ENCODE measurements at places on chromosomes 7 and 10. TPM values are rescaled to one million over a fixed set of nuclear protein-coding genes. Genes with fewer than 3 reads are reported as not detected.
A peak's percentile ranks its signal among the peaks of the same experiment; 100 is the strongest.

DNA sequence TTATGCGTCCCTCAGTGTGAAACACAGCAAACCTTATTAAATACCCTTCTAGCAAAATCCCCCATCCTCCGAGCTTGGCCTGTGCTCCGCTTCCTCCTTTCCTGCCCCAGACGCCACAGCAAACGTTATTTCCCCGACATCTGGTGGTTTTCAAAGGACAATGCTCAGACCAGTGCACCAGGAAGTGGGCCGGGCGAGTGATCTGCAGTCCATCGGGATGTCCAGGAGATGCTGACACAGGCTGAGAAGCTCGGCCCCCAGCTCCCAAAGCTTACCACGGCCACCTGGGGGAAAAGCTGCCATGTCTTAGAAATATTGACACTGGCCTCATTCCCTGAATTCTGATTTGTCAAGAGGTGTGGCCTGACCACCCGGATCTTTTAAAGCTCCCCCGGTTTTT lies 129.5 kb downstream of the PTPRN2 start:
- H3K27me3 ChIP-seq, result no peaks in the 10 kb centered on the region
- H3K4me1 ChIP-seq, result no peaks in the 10 kb centered on the region
- DNase-seq, result no peak
- H3K27ac ChIP-seq, result no peak overlapping the region

GRCh38 chr7:91235211-91235832 lies 28.9 kb upstream of the FZD1 start:
- H3K27me3 ChIP-seq, result no peaks in the 10 kb centered on the region
- no peak overlapping the region for H3K27ac ChIP-seq
- peaks cover 13% of the 10 kb centered on the region for H3K4me1 ChIP-seq
- H3K4me3 ChIP-seq, result no peak overlapping the region
- no peak for DNase-seq
- H3K36me3 ChIP-seq, result no peaks in the 10 kb centered on the region

GRCh38 chr10:68253346-68253745 lies 21.4 kb upstream of the ATOH7 start:
- H3K4me1 ChIP-seq, result no peaks in the 10 kb centered on the region
- no peak overlapping the region for H3K27ac ChIP-seq
- H3K4me3 ChIP-seq, result no peak overlapping the region
- H3K27me3 ChIP-seq, result no peaks in the 10 kb centered on the region

DNA sequence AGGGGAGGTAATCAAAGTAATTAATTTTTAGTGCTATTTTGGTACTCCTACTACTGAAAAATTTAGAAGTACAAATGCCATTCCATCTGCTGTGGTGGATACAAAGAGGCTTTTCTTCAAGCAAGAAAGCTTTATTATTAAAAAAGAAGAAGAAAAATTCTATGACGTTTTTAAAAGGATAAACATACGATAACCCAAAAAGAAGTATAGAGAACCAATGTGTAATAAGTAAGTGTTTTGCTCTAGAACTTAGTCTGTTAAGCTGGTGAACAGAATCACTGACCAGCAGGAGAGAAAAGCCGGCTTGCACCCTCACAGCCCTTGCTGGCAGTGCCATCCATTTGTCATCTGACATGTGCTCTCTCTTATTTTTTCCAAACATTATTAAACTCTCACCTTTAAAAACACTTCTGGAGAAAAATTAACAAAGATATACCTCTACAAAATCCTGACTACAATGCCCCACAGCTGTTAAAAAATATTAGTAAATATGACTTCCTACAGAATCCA lies 81.5 kb downstream of the SRPK2 start:
- no peaks in the 10 kb centered on the region for H3K36me3 ChIP-seq
- no peak overlapping the region for H3K27ac ChIP-seq
- H3K4me3 ChIP-seq, result no peak overlapping the region

DNA sequence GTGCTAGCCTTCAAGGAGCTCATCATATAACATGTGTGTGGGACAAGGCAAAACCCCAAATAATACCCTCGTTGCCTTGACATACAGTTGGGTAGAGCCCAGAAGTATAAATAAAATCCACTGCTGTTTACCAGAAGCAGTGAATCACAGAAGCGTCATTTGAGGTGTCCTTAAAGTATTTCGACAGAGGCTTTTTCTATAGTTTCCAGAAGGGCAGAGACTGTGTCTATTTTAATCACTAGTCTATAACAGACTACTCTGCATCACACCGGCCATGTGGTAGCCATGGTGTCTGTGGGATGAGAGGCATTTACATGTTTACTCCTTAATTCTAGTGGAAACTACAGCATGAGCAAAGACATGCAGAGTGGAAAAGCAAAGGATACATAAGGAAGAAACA lies 131.3 kb downstream of the CTTNBP2 start:
- no peaks in the 10 kb centered on the region for H3K4me1 ChIP-seq
- H3K4me3 ChIP-seq, result no peak overlapping the region
- no peaks in the 10 kb centered on the region for H3K27me3 ChIP-seq
- DNase-seq, result no peak

- no peak for DNase-seq
- H3K36me3 ChIP-seq, result no peaks in the 10 kb centered on the region
- no peaks in the 10 kb centered on the region for H3K27me3 ChIP-seq
- H3K4me1 ChIP-seq, result peaks cover 13% of the 10 kb centered on the region
Observed at GRCh38 chr10:72883861-72884260, 9.7 kb upstream of the OIT3 start.

DNA sequence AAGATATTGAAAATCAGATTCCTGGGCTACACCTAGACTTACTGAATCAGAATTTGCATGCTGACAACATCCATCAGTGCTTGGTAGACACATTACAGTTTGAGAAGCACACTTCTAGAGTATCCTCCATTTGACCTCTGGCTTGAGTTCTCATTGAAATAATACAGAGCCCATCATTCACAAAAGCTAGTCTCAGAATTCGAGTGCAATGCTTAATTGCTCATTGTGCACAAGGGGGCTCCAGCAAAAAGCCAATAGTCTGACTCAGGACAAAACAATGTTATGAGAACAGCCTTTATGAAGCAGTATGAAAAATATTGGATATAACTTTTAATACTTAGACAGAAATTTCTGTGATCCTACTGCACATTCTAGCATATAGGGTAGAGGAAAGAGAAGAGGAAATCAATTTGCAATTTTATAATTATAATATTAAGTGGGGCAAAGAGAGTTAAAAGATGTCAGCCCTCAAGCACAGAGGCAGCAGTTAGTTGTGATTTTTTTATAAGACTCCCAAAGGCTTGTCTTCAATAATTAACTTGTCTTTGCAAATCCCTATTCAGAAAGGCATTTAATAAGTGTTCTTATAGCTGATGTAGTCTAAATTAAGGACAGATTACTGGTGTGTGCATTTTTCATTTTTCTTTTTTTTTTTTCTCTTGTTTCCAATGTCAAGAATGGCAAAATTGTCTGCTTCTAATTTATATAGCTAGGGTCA lies 105.8 kb upstream of the ANK3 start:
- H3K27ac ChIP-seq, result no peak overlapping the region
- no peak for DNase-seq
- no peaks in the 10 kb centered on the region for H3K27me3 ChIP-seq
- H3K4me1 ChIP-seq, result no peaks in the 10 kb centered on the region
- no peak overlapping the region for H3K4me3 ChIP-seq

GRCh38 chr7:20021831-20022230 lies 195.4 kb downstream of the MACC1 start:
- DNase-seq, result no peak
- H3K36me3 ChIP-seq, result no peaks in the 10 kb centered on the region
- no peaks in the 10 kb centered on the region for H3K27me3 ChIP-seq
- no peak overlapping the region for H3K4me3 ChIP-seq
- no peak overlapping the region for H3K27ac ChIP-seq

DNA sequence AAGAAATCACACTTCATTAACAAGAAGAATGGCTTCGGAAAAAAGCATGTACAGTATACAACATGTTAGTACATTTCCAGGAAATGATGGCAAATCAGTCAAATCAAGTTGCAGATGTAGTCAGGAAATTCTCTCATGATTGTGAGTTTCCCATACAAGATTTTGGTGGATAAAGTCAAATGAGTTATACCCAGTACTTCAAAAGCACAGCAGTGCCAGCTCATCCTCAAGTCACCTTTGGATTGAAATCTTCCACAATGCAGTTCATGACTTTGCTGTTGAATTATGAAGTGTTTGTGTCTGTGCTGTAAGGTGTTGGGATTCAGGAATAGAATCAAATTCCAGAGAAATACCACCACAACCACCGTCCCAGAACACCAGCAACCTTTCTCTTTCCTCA lies 301.3 kb upstream of the BMPER start:
- no peaks in the 10 kb centered on the region for H3K4me1 ChIP-seq
- H3K4me3 ChIP-seq, result no peak overlapping the region
- DNase-seq, result no peak
- no peaks in the 10 kb centered on the region for H3K27me3 ChIP-seq
- H3K36me3 ChIP-seq, result no peaks in the 10 kb centered on the region
- no peak overlapping the region for H3K27ac ChIP-seq

GRCh38 chr10:63238501-63238900 lies 105.4 kb downstream of the NRBF2 start:
- no peak for DNase-seq
- peaks cover 94% of the 10 kb centered on the region for H3K4me1 ChIP-seq
- peak overlapping the region; percentile 81 for H3K27ac ChIP-seq
- H3K4me3 ChIP-seq, result no peak overlapping the region
- H3K27me3 ChIP-seq, result no peaks in the 10 kb centered on the region

DNA sequence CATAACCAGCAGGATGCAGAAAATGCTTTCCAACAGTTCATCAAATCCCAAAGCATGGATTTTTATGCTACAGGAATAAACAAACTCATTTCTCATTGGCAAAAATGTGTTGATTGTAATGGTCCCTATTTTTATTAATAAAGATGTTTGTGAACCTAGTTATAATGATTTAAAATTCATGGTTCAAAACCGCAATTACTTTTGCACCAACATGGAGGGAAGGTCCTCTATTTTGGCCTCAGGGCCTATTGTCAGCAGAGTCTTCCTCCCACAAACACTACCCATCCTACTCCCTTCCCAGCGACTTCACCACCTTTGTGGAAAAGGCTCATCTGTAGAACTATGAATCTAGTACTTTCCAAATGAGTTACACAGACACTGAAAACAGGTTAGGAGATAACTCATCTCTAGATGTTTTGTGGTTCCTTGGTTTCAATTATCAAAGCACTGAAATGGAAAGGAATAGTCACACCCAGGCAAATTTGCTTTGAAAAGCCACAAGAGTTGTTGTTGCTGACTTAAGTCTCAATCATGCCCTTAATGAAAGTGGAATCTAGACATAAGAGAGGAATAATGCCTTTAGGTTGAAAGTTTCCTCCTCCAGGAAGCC lies 59.4 kb upstream of the FRMD4A start:
- DNase-seq, result no peak
- H3K4me3 ChIP-seq, result no peak overlapping the region
- H3K27ac ChIP-seq, result no peak overlapping the region
- H3K27me3 ChIP-seq, result no peaks in the 10 kb centered on the region
- H3K4me1 ChIP-seq, result no peaks in the 10 kb centered on the region

GRCh38 chr7:139769761-139770160 lies 8.0 kb downstream of the HIPK2 start:
- peaks cover 5% of the 10 kb centered on the region for H3K36me3 ChIP-seq
- DNase-seq, result no peak
- peak overlapping the region; percentile 83 for H3K27ac ChIP-seq
- no peak overlapping the region for H3K4me3 ChIP-seq

DNA sequence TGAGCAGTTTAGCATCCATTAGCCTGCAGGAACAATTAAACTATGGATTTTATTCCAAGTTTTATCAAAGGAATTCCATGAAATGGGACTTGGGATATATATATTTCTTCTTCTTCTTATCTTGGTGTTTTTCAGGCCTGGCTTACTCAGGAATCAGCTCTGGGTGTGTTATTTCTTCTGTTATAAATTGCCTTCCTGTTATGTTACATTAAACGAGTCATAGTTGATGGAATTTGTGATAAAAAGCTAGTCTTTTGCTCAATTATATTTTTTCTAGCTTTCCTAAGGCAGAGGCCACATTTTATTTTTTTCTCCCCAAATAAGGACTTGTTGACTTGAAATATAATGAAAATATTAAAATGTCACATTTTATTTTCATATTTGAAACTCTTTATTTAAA lies 141.3 kb downstream of the EPC1 start:
- H3K36me3 ChIP-seq, result no peaks in the 10 kb centered on the region
- no peaks in the 10 kb centered on the region for H3K4me1 ChIP-seq
- H3K27ac ChIP-seq, result no peak overlapping the region
- no peaks in the 10 kb centered on the region for H3K27me3 ChIP-seq
- DNase-seq, result no peak

DNA sequence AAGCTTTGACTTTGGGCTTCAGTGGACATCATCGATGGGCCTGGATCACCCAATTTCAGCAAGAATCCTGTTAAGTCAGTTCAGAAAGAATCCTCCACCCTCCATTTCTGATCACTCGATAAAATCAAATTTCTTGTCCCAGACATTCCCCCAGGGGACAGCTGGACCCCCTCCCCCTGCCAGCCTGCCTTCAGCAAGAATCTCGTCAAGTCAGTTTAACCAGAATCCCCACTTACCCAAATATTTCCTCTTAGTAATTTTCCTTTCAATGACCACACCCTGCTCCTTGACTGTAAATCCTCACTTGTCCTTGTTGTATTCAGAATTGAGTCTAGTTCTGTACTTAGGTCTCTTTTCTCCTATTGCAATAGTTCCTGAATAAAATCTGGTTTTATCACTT lies 766.9 kb downstream of the XPNPEP1 start:
- no peaks in the 10 kb centered on the region for H3K36me3 ChIP-seq
- H3K27me3 ChIP-seq, result no peaks in the 10 kb centered on the region
- no peaks in the 10 kb centered on the region for H3K4me1 ChIP-seq
- DNase-seq, result no peak

GRCh38 chr7:108129018-108129965 lies 869 bp downstream of the LAMB4 start:
- no peaks in the 10 kb centered on the region for H3K27me3 ChIP-seq
- H3K4me1 ChIP-seq, result no peaks in the 10 kb centered on the region
- H3K4me3 ChIP-seq, result no peak overlapping the region
- H3K27ac ChIP-seq, result no peak overlapping the region
- no peak for DNase-seq
- no peaks in the 10 kb centered on the region for H3K36me3 ChIP-seq

DNA sequence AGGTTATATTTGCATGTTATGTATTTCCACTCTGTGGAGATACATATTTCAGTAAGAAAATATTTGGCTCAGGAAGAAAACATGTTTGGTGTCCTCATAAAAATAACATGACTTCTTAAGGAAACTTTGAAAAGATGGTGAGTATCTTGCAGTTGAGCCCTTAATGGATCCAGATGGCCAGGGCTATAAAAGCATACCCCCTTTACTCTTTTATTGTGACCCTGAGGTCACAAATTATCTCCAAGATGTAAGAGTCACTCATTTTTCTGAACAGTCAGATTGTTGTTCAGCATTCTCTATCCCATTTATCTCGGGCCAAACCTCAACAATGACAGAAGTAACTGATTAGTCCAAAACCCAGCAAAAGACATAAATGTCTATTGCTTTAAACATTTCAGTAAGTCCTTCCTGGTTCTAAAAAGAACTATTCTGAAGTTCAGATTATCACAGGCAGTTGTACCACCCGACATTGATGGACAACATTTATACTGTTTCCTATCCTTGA lies 539.4 kb downstream of the PARD3 start:
- H3K27ac ChIP-seq, result no peak overlapping the region
- H3K4me3 ChIP-seq, result no peak overlapping the region
- no peaks in the 10 kb centered on the region for H3K27me3 ChIP-seq
- no peaks in the 10 kb centered on the region for H3K4me1 ChIP-seq
- no peak for DNase-seq
- H3K36me3 ChIP-seq, result no peaks in the 10 kb centered on the region

Gene MYL10
- not detected for total RNA-seq

Gene ZCCHC24
- 42.4 TPM for total RNA-seq

Gene PRPS1L1
- not detected for total RNA-seq

Gene ELMO1
- 18.2 TPM for total RNA-seq

Gene GIMAP2
- 14.7 TPM for total RNA-seq

Gene H2BK1
- not detected for total RNA-seq

Gene ASAH2
- total RNA-seq, result 4.5 TPM
